Large intestine (tissue), 12 donors: ENCODE measurements at places on chromosomes 13 and 19. TPM values are rescaled to one million over a fixed set of nuclear protein-coding genes. Genes with fewer than 3 reads are reported as not detected.

DNA sequence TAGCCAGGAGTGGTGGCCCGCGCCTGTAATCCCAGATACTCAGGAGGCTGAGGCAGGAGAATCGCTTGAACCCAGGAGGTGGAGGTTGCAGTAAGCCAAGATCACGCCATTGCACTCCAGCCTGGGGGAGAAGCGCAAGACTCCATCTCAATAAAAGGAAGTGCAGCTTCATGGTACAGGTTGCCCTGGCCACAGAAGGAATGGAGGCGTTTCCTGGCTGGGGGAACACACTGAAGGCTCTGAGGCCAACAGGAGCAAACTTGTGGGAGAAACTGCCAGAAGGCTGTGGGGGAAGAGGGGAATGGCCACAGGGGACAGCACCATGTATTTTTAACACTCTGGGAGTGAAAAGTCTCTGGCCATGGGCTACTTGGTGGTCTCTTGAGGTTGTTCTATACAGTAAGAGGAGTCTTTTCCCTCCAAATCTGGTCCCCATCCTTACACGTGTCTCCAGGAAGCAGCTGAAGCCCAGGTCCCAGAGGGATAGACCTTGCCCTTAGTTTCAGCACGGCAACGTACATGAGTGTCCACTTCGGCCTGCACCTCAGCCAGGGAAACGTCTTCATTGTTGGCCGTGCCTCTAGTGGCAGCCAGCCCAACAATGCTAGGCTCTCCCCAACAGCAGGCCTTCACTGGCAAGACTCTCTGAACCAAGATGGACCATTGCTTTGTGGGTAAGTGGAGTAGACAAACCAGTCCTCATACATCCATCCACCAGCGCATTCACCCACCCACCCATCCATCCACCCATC lies 7.4 kb downstream of the MICOS13 start:
- DNase-seq, result no peak

DNA sequence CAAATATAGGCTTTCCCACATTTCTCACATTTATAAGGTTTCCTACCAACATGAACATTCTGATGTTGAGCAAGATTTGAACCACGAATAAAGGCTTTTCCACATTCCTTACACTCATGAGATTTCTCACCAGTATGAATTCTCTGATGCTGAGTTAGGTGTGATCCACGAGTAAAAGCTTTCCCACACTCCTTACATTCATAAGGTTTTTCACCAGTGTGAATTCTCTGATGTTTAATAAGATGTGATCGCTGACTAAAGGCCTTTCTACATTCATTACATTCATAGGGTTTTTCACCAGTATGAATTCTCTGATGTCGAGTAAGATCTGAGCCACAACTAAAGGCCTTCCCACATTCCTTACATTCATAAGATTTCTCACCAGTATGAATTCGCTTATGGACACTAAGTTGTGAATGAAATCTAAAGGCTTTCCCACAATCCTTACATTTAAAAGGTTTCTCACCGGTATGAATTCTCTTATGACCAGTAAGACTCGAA lies 19.0 kb downstream of the ZNF790 start:
- no peak for DNase-seq

Gene CERS1
- 3.1 TPM for polyA plus RNA-seq

GRCh38 chr13:104327211-104327610 lies 1261.0 kb upstream of the SLC10A2 start:
- DNase-seq, result no peak

- no peak for DNase-seq
Measured at GRCh38 chr13:49760558-49760957, 31.9 kb downstream of the KPNA3 start.

Gene CEBPA
- 125 TPM for polyA plus RNA-seq

Gene GRIN3B
- 0.22 TPM for polyA plus RNA-seq

- DNase-seq, result no peak
Measured at GRCh38 chr19:2722541-2723344, 1.6 kb upstream of the DIRAS1 start.

Gene ARL11
- polyA plus RNA-seq, result 1.3 TPM

Gene PLIN5
- polyA plus RNA-seq, result 2.0 TPM

DNA sequence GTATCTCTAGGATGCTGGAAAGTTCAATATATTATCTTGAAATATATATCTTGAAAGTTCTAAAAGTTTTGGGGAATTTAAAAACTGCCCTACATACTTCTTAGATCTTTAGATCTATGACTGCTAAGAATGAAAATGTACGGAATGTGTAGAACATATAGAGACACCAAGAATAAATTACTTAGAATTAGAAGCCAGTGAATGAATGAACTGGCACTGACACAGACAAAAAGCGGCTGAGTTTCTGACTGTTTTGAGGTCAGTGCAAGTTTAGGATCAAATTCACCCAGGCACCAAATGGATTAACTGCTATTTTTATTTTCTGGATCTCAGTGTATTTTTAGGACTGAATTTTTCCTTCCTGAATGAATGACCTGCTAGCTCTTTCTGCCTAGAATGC lies 411.2 kb downstream of the KCTD12 start:
- no peak for DNase-seq
